ENCODE measurements at places on chromosomes 4 and X.

DNA sequence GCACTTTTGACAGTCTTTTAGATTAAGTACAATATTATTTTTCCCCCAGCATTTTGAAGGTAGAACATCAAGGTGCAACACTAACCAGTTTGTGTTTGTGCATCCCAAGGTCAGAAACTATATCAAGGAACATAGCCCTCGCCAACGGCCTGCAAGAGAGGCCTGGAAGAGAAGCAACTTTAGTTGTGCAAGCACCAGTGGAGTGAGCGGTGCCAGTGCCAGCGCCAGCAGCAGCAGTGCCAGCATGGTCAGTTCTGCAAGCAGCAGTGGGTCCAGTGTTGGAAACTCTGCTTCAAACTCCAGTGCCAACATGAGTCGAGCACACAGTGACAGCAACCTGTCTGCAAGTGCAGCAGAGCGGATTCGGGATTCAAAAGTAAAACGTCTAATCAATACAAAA is 21.7 kb downstream of the FAM199X start:
- DNase-seq = no peak

DNA sequence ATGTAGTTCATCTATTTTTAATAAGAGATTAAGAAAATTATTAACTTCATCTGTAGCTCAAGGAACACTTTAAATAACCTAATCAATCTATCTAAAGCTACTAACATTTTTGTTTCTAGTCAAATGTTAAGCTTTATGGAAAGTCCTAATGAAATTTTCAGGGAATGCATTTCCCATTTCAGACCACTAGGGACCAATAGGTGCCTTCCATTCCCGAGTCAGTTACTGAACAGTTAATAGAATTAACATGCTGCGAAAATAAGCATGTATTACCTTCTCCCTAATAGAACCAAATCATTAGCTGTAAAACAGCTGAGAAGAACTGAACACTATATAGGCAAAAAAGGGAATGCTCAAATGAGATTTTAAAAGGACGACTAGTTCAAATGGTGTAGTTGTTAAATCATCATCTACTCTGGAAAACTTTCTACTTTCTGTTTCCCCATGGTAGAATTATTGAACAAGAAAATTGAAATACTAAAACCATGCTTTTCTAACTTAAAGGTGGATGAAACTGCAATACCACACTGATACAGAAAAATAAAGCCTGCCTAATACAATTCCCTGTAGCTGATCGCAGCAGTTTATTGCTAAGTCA is 22.5 kb downstream of the STX18 start:
- DNase-seq = no peak

DNA sequence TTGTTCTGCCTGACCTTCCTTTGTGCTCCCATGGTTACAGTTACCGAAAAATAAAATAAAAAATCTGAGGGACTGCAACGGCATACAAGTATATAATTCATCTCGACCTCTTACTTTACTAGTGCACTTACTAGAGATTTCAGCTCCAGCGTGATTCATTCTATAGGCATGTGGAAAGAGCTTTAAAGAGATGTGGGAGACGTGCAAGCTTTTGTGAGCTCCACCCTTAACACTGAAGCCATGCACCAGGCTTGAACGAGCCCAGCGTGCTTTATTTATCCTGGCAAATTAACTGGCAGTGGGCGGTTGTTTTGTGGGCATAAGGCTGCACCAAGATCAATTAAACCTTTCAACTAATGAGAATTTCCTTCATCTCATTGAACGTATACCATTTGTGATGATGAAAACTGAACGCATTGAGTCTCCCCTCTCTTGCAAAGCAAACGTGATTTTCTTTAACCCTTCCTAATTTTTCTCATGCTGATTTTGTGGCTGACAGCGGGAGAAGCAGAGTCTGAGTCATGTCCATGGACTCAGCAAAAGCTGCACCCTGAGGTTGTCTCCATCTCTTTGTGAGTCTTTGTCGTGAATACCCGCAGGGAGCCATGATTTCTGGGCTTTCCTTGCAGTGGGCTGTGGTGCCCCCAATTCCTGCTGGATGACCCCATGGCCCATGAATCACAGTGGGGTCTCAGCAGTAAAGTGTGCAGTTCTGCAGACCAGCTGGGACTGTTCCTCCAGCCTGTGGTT is 60.1 kb downstream of the MXRA5 start:
- no peak for DNase-seq

DNA sequence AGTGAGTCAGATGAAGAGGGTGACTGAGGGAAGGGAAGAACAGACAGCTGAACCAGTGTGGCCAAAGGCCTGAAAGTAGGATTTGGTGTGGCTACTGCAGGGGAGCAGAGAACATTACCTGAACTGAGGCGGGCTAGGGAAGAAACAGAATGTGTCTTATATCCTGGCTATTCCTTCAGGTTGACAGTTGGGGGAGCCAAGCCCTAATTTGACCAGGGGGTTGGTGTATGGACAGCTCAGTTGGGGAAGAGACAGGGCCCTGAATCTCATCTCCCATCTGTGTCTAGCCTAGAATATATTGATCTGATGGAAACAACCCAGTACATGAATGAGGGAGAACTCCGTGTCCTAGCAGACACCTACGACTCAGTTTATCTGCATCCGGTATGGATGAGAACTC is 4.2 kb downstream of the HDAC6 start:
- DNase-seq = no peak

DNA sequence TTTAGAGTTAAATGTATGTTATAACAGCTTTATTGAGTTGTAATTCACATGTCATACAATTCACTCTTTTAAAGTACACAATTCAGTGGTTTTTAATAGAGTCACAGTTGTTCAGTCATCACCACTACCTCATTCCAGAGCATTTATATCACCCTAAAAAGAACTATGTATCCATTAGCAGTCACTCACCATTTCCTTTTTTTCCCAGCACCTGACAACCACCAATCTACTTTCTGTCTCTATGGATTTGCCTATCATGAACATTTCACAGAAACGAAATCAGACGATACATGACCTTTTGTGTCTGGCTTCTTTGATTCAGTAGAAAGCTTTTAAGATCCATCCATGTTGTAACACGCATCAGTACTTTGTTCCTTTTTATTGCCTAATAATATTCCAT is 52.9 kb upstream of the FRAS1 start:
- no peak for DNase-seq

GRCh38 chrX:22788221-22788620 is 211.5 kb upstream of the DDX53 start:
- no peak for DNase-seq

GRCh38 chr4:159481936-159482335 is 379.1 kb downstream of the RAPGEF2 start:
- DNase-seq = no peak

DNA sequence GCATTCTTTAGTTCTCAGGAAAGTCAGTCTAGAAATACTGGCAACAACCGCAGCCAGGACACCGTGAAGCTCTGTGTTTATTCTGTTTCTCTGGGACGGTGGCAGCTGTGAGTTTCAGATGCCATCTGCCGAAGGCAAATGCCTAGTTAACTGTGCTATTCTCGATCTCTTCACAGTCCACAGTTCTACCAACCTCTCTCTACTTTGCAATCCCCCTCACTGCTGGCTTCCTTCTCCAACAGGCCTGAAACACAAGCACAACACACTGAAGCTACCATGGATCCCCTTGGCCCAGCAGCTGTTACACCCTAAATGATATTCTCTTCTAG is 118.8 kb downstream of the ZNF827 start:
- peak; percentile 13 for DNase-seq

DNA sequence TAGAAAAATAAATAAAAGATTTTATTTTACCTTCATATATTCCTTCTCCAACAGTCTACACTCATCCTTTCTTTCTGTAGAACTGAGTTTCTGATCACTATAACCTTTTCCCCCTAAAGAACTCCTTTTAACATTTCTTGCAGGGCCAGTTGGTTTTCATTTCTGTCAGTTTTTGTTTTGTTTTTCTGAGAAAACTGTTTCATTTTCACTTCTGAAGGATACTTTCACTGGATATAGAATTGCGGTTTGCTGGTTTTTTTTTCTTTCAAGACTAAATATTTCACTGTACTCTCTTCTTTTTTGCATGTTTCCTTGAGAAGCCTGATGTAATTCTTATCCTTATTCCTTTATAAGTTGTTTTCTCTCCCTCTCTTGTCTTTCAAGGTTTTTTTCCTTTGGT is 90.4 kb upstream of the EOLA2 start:
- DNase-seq = no peak

GRCh38 chr4:168632301-168632725 is 135.5 kb downstream of the PALLD start:
- DNase-seq = peak; percentile 59

DNA sequence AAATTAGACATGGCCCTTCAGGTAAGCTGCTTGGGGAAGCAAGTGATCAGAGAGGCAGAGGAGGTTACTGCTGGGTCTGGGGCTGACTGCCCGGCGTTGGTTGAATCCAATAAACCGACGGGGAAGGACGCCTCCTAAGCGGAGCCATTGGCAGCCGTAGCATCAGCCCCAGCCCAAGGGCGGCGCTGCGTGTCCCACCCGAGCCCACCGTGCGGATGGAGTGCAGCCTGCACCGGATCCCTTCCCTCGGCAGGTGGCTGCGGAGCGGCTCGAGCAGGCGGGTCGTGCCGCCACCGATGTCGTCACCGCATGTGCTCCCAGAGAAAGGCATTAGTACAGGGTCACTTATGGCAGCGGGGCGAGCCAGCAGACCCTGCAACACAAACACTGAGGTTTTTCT is 82.1 kb downstream of the ALPK1 start:
- no peak for DNase-seq

DNA sequence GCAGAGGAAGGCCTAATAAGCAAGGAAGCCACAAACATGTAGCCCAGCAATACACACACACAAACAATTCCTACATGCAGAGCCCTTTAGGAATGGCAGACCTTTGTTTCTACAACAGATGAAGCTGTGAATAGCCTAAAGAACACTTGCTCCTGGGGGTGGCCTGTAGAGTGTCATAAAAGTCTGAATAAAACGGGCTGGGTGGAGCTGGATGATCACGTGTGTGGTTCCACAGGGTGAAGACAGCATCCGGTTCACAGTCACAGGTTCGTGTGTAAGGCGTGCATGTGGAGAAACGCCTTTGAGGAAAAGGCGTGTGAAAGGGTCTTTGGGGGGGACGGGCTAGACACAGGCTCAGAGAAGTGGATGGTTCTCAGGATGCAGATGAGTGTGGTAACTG is 156.1 kb downstream of the AFAP1 start:
- no peak for DNase-seq

- DNase-seq = no peak
These were observed 88.8 kb downstream of the FMR1NB start for GRCh38 chrX:148069759-148070503.

DNA sequence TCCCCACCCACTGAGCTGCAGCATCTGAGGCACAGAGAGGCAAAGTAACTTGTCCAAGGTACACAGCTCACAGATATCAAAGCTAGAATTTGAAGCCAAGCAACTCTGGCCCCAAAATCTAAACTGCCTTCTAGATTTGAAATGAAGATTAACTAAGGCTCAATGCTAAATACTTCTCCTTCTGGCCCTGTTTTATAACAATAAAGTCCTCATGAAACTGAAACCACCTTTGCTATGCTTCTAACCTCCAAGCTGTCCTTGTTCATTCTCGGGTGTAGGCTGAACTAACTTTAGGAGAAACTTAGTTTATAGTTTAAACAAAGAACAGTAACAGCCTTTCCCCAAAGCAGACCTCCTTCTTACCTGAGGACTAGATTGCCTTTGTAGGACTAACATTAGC is 93.6 kb downstream of the DCTD start:
- DNase-seq = no peak

GRCh38 chr4:176038789-176039188 is 26.9 kb upstream of the WDR17 start:
- DNase-seq = no peak

GRCh38 chr4:57734104-57734670 is 624.0 kb upstream of the IGFBP7 start:
- DNase-seq = no peak

- no peak for DNase-seq
These were observed 3.0 kb downstream of the PDE6B start for GRCh38 chr4:628311-628741.

DNA sequence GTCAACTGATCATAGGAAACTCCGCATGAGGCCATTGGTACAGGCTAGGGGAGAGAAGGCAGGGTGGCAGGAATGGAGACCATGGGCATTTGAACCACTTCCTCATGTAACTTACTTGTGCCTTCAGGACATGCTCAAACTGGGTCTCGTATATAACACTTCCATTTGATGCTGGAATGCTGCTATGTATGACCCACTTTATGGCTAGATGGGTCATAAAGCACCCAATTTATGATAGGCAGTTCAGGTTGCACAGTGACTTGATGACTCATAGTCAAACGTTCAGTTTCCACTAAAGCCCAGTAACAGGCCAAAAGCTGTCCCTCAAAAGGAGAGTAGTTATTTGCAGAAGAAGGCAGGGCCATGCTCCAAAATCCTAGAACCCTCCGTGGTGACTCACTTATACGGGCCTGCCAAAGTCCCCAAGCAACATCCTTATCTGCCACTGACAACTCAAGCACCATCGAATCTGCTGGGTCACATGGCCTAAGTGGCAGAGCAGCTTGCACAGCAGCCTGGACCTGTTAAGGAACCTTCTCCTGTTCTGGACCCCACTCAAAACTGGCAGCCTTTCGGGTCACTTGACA is 236.4 kb downstream of the ZC4H2 start:
- DNase-seq = no peak

DNA sequence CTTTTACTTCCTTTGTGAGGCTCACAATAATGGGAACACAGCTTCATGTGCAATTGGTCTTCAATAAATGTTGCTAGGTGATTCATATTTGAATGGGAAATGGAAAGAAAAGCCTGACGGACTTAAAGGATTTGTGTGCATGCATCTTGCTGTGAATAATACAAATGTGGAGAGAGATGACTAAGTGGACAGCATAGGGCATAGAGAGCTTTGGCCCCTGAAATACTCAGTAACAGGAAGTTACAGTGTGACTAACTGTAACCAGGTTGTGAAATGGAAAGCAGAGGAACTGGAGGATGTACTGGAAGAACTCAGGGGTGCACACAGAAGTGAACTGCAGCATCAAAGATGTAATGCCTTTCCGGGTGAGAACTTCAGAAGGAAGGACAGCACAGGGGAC is 206.7 kb downstream of the MGST2 start:
- DNase-seq = peak; percentile 92

DNA sequence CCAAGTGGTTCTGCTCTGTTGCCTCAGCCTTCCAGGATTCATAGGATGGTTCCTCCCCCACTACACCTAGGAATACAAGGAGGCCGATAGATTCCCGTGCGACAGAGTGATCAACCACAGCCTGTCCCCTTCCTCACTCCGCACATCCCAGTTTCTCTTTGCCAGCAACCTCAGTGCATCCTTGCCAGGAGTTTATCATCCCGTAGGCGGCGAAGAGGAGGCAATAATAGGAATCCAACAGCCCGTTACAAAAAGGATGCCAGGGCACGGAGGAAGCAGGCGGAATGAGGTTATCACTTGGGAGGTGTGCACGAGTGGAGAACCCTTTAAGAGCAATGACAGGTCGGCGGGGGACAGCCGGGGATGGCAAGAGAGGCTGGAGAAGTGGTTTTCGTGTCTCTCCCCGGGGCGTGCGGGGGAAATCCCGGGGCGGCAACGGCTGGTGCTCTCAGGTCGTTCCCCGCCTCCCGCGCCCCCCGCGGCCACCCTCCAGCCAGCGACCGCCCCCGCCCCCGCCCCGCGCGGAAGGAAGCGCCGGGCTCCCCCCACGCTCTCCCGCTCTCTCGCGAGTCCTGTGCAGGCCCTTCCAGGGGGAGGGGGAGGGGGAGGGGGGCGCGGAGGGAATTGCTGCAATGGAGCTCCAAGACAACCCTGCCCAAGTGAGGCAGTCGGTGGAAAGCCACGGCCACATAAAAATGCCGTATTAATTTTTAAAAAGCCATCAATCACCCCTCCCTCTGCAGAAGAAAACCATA is 1.6 kb downstream of the PPP3CA start:
- peak; percentile 55 for DNase-seq

GRCh38 chr4:20305976-20306375 is 54.3 kb downstream of the SLIT2 start:
- DNase-seq = peak; percentile 27

- no peak for DNase-seq
These were observed 76.7 kb downstream of the TAB3 start for GRCh38 chrX:30812326-30812725.

All from kidney glomerular epithelial cell (primary cell).